GM23248 (cell line): ENCODE measurements at places on chromosomes 3 and 15. TPM values are rescaled to one million over a fixed set of nuclear protein-coding genes. Genes with fewer than 3 reads are reported as not detected.

- H3K4me1 ChIP-seq = peaks cover 19% of the 10 kb centered on the region
- H3K4me3 ChIP-seq = no peak overlapping the region
- DNase-seq = no peak
- H3K27me3 ChIP-seq = no peaks in the 10 kb centered on the region
- H3K27ac ChIP-seq = no peak overlapping the region
- H3K36me3 ChIP-seq = no peaks in the 10 kb centered on the region
Observed at GRCh38 chr15:56320316-56320715, 44.9 kb upstream of the TEX9 start.

DNA sequence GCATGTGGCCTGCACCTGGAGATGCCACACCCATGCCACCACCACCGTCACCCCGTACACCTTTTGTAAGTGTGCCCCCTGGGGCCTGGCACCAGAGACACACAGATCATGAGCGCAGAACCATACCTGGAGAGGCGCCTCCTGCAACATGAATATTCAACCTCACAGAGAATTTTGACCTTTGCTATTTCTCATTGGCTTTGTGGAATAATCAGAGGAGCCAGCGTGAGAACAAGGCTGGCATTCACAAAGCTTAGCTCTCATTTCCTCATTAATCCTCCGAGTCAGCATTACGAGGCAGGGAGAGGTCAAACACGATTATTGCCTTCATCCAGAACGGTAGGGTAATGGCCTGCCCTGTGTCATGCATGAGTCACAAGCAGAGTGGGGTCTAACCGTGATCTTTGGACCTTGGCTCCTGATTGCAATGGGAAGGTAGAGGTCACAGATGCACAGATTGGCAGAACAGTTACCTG, 73.0 kb upstream of the POMGNT2 start:
- peaks cover 27% of the 10 kb centered on the region for H3K4me1 ChIP-seq
- no peak overlapping the region for H3K4me3 ChIP-seq
- H3K27ac ChIP-seq = peak overlapping the region; percentile 66
- no peaks in the 10 kb centered on the region for H3K36me3 ChIP-seq

DNA sequence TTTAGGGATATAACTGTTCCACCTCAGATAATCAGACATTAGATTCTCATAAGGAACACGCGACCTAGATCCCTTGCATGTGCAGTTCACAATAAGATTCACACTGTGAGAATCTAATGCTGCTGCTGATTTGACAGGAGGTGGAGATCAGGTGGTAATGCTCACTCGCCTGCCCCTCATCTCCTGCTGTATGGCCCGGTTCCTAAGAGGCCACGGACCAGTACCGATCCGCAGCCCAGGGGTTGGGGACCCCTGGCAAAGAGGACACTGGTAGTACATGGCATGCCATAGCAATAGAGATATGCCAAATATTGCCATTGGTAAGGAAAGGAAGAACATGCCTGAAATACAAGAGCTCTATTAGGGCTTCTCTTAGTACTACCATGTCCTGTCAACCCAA, 59.7 kb downstream of the LSM3 start:
- DNase-seq = no peak
- no peaks in the 10 kb centered on the region for H3K27me3 ChIP-seq
- H3K36me3 ChIP-seq = no peaks in the 10 kb centered on the region
- H3K4me1 ChIP-seq = peaks cover 4% of the 10 kb centered on the region; the same call in 1 of the 2 replicates

GRCh38 chr3:57557085-57557537, 1.0 kb downstream of the PDE12 start:
- H3K4me3 ChIP-seq = peak overlapping the region; percentile 99
- DNase-seq = peak; percentile 79
- H3K4me1 ChIP-seq = peaks cover 36% of the 10 kb centered on the region

GRCh38 chr15:48358229-48359152, 27.3 kb downstream of the DUT start:
- H3K36me3 ChIP-seq = no peaks in the 10 kb centered on the region
- H3K4me3 ChIP-seq = peak overlapping the region; percentile 20
- peak; percentile 74 for DNase-seq
- H3K27me3 ChIP-seq = no peaks in the 10 kb centered on the region
- H3K27ac ChIP-seq = peak overlapping the region; percentile 87
- peaks cover 45% of the 10 kb centered on the region for H3K4me1 ChIP-seq

DNA sequence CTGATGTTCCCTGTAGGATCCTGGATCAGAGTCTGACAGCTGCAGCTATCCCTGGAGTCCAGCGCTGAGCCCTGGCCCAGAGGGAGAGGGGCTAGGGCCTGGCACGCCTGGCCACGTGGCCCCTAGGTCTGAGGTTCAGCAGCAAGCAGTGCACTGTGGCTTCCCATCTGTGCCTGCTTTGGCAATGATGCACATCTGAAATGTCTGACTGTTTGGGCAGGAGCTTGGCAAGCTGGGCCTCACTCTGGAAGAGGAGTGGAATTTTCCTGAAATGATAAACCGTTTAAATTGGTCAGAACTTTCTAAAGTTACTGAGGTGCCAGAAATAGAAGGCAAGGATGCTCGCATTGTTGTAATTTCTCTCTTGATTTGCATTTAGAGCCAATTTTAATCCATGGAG, 48.8 kb upstream of the MRPS22 start:
- H3K36me3 ChIP-seq = no peaks in the 10 kb centered on the region
- DNase-seq = peak; percentile 53
- peaks cover 35% of the 10 kb centered on the region for H3K4me1 ChIP-seq
- H3K27me3 ChIP-seq = no peaks in the 10 kb centered on the region
- H3K4me3 ChIP-seq = no peak overlapping the region

DNA sequence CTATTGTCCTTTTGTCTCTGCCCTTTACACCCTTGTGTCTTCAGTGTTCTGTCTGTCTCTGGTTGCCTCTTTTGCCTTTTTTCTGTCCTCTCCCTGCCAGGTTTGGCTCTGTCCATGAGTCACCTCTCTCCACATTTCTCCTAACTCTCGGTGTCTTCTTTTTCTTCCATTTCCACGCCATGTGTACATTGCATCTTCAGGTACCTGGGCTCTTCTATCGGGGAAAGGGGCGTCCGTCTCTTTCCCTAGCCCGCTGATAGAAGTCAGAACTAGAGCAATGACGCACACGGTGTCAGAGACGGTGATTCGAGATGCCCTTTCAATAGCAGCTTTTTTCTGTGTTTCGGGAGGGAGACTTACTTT, 641 bp downstream of the OPA1 start:
- no peaks in the 10 kb centered on the region for H3K27me3 ChIP-seq
- peak; percentile 69 for DNase-seq
- peak overlapping the region; percentile 89 for H3K27ac ChIP-seq
- H3K4me3 ChIP-seq = peak overlapping the region; percentile 97
- H3K4me1 ChIP-seq = peaks cover 17% of the 10 kb centered on the region
- no peaks in the 10 kb centered on the region for H3K36me3 ChIP-seq

GRCh38 chr3:39189150-39189958, 3.0 kb downstream of the XIRP1 start:
- H3K4me1 ChIP-seq = no peaks in the 10 kb centered on the region
- H3K27me3 ChIP-seq = no peaks in the 10 kb centered on the region
- no peak overlapping the region for H3K4me3 ChIP-seq

DNA sequence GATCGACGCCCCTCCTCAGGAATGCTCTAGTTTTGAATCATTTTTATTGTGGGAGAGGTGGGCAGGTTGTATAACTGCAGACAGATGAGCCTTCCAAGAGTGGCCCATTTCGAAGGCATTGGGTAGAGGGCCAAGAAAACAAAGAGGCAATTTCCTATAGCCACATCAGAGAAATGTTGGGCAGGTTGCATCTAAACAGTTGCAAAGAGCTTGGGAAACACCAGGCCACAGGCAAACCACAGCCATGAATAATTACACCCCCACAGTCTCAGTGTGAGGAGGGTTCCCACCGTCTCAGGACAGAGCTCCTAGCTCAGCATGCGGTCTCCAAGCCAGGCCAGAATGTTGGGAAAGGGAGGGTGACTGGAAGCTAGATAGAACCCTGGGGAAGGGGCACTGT, 257.3 kb downstream of the ABHD5 start:
- DNase-seq = no peak
- no peak overlapping the region for H3K27ac ChIP-seq
- H3K4me1 ChIP-seq = no peaks in the 10 kb centered on the region
- H3K27me3 ChIP-seq = peaks cover 13% of the 10 kb centered on the region
- no peaks in the 10 kb centered on the region for H3K36me3 ChIP-seq

DNA sequence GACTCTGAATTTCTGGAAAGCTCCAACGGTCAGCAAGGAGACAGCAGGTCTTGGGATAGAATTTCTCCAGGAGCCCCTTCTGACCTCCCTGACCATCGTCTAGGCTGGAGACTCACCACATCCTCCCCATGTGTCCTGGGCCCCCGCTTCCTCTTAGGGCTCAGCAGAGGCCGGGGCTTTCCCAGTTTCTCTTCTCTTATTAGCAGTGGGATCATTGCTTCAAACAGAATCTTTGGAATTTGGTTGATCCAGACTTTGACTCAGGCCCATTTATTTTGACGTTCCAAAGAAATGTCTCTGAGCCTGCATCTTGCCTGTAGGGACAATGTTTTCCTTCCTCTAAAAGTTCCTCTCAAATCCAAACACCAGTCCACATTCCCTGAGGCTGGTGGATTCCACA, 38.4 kb upstream of the SLC6A6 start:
- H3K36me3 ChIP-seq = no peaks in the 10 kb centered on the region
- no peak overlapping the region for H3K4me3 ChIP-seq
- DNase-seq = no peak
- H3K27me3 ChIP-seq = peaks cover 11% of the 10 kb centered on the region; the same call in 1 of the 2 replicates
- H3K27ac ChIP-seq = no peak overlapping the region
- H3K4me1 ChIP-seq = no peaks in the 10 kb centered on the region

Gene PLAAT1
- total RNA-seq = not detected in 2 replicates

Gene SAMD7
- not detected in 2 replicates for total RNA-seq

Gene NANOGP8
- not detected in 2 replicates for total RNA-seq

Gene BMF
- total RNA-seq = 1.1 and 2.7 TPM in 2 replicates

Gene GPR27
- not detected in 2 replicates for total RNA-seq
